Vagina (tissue), 2 donors: ENCODE measurements at places on chromosomes 5 and 9.

DNA sequence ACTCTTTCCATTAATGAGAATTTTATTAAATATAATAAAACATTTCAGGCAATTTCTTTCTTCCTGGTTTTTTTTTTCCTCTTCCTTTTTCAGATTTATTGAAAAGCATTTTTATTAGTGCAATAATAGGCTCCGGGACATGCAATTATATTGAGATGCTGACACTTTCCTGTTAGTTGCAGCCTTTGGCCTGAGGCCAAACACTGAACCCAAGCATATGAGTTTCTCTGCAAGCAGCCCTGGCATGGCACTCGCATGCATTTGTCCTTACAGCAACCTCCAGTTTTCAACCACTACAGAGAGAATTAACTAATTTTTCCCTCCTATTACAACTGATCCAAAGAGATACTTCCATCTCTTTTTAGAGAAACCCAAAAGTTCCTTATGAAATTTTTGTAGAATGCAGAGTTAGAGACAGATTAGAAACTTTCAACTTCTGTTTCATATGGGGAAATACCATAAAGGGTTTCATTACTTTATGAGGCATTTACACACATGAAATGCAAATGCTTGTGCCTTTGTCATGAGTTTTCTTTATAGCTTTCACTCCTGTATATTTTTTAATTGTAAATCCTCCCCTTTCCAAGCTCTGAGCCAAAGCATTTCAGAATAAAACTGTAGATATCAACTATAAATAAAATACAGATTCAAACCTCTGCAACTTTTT is 183.0 kb downstream of the CETN3 start:
- DNase-seq: no peak

GRCh38 chr5:97105501-97106215 is 36.8 kb downstream of the LIX1 start:
- DNase-seq: no peak

DNA sequence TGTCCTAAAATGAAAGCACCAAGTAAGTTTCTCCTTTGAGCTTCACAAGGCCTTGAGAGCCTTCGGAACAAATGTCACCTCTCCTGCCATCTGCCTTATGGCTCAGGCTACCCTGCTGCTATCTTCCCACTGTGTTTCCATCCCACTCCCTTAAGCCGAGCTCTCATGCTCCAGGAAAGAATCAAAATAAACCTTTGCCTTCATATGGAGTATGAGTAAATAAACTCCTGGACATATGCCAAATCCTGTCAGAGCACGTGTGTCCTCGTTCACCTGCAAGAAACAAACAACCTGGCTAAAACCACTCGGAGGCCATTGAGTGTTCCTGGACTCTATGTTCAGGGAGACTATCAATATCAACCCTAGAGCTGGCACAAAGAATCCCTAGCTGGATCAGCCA is 122.3 kb upstream of the CCDC112 start:
- no peak for DNase-seq

GRCh38 chr5:115543365-115544042 is 1.1 kb downstream of the FEM1C start:
- no peak for DNase-seq

DNA sequence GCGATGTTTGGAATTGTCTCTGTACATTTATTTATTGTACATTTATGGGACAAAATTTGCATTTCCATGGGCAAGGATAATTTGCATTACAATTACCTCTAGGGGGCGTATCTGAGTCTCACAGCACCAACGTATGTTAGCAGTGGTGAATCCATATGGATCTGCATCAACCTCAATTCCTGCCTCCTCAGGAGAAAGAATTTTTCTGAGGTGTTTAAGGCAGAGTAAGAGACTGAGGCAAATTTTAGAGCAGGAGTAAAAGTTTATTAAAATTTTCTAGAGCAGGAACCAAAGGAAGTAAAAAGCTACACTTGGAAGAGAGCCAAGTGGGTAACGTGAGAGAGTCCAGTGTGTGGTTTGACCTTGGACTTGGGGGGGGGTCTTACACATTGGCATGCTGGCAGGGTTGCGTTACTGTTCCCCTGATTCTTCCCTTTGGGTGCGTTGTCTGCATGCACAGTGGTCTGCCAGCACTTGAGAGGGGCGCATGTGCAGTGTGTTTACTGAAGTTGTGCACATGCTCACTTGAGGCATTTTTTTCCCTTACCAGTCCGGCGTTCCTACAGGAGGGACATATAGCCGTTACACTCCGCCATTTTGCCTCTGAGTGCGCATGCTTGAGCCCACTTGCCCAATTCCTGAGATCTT is 21.0 kb upstream of the RAB14 start:
- no peak for DNase-seq

GRCh38 chr9:69569738-69570451 is 102.3 kb downstream of the APBA1 start:
- no peak for DNase-seq

DNA sequence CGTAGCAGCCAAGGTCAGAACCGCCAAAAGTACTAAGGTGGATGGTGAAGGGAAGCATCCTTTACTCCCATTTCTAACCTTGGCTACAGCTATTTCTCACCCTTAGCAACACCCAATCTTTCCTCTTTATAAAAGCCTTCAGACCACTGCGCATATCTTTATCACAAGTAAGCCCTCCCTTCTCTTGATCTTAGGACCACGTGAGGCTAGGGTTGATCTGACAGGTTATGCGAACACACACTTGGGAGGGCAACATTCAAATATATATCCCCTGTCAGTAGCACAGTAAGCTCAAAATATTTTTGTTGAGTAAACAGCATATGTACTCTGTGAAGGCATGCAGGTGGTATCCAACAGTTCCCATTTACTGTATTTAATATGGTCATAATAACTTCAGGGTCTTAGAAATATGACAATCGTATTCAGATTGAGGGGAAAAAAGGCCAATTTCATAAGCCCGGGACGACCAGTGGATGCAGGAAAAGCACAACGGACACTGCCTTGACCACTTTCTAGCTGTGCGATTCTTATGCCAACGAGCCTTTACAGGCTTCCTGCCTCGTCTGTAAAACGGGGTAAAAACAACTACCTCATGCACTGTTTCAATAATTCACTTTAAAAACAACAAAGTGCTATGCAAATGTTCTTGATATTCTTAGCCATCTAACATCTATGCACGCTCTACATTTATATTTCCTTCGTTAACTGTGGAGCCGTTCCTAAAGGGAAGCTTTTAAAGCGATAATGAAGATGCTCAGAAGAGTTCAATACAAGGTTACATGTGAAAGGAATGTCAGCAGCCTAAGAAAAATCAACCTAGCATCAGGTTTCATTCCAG is 1.3 kb downstream of the ARSB start:
- no peak for DNase-seq
